ENCODE measurements at places on chromosomes 7 and 10. TPM values are rescaled to one million over a fixed set of nuclear protein-coding genes. Genes with fewer than 3 reads are reported as not detected.

The PILRA gene
- total RNA-seq = 4.2 TPM

DNA sequence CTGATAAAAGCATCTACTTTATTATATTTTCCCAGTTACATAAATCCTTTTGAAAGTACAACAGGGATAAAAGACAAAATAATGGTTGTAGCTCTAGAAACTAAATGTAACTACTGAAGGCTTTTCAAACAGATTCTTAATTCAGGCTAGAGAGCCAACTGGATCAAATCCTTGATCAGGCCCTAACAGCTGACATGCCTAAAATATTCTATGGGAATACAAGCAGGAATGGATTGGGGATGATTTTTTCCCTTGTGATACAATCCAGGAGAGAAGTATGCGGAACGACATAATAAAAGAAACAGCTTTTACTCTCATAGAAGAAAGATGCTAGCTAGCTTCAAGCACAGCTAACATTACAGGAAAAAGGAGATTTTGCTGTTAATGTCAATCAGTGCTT is 49.0 kb downstream of the NT5C2 start:
- H3K27me3 ChIP-seq = peaks cover 2% of the 10 kb centered on the region
- peaks cover 11% of the 10 kb centered on the region for H3K36me3 ChIP-seq
- no peak overlapping the region for H3K4me3 ChIP-seq
- H3K4me1 ChIP-seq = no peaks in the 10 kb centered on the region
- H3K27ac ChIP-seq = no peak overlapping the region

The COBL gene
- 1.8 TPM for total RNA-seq

GRCh38 chr7:98187138-98187502 is 24.1 kb upstream of the BHLHA15 start:
- no peak overlapping the region for H3K4me3 ChIP-seq
- no peak overlapping the region for H3K27ac ChIP-seq
- peaks cover 13% of the 10 kb centered on the region for H3K4me1 ChIP-seq

DNA sequence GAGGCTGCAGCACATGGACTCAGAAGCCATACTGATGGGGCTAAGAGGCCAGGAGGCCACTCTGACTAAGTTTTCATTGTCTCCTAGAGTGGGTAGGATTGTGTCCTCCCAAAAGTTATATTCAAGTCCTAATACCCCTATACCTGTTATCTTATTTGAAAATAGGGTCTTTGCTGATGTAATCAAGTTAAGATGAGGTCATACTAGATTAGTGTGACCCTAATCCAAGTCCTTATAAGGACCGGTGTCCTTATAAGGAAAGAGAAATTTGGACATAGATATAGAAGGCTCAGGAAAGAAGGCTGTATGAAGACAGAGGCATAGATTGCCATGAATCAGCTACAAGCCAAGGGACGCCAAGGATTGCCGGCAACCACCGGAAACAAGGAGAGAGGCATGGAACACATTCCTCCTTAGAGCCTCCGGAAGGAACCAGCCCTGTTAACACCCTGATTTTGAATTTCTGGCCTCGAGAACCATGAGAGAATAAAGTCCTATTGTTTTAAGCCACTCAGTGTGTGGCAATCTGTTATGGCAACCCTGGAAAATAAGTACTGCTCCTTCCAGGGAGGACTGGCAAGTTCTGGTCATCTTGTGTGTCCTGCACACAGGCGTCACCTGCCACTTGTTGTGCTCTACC is 157.0 kb downstream of the EMX2 start:
- peaks cover 4% of the 10 kb centered on the region for H3K27me3 ChIP-seq
- no peak for DNase-seq
- no peak overlapping the region for H3K4me3 ChIP-seq

DNA sequence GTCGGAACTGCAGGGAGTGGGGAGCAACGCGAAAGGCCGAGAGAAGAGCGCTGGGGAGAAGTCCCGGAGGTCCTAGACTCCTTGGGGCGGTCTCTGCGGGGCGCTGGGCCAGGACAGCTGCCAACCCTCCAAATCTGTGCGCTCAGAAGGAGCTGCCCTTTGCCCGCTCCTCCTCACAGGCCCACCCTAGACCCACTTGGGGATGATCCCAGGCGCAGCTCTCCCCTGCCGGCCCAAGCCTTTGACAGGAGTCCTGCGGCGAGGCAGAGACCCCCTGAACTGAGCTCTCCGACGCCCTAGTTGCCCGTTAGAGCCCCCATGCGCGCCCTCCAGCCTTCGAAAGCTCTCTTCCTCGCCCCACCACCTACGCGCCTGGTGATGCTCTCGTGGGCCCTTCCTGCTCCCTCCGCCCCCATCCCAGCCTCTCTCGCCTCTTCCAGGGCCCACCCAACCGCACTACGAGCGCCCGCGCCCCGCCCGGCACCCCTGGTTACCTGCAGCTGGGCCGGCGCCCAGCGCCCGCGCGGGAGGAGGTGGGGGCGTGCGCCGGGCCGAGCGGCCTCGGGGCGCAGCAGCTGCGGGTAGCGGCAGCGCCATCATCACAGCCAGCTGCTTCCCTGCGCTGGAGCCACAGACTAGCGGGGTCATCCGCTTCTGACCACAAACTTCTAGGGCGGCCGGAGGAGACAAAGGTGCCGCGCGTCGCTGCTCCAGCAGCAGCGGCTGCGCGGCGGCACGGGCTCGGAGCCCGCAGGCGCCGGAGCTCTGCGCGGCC is 353.4 kb downstream of the DNAJB6 start:
- H3K27me3 ChIP-seq = no peaks in the 10 kb centered on the region
- no peaks in the 10 kb centered on the region for H3K4me1 ChIP-seq
- no peak overlapping the region for H3K27ac ChIP-seq
- DNase-seq = no peak
- no peak overlapping the region for H3K4me3 ChIP-seq

GRCh38 chr7:129144834-129145668 is 544 bp downstream of the TSPAN33 start:
- no peak overlapping the region for H3K27ac ChIP-seq
- H3K36me3 ChIP-seq = no peaks in the 10 kb centered on the region
- H3K27me3 ChIP-seq = peaks cover 15% of the 10 kb centered on the region
- no peak for DNase-seq
- H3K4me3 ChIP-seq = peak overlapping the region; percentile 87

DNA sequence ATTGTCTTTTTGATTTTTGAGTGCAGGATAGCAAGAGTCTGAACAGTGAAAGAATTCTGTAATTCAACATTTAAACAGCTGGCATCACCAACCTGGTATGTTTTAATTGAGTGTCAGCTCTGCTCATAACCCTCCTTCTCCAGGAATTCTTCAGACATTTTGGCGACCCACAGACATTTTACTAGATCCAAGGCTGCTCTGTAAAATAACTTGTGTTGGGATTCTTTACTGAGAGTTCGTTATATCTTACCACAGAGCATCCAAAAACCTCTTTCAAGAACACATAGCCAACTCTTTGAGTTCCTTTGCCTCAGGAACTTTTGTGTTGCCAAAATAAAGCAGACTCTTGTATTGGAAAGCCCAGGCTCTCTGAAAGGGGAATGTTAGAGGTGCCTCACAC is 27.7 kb upstream of the SORCS3 start:
- H3K27ac ChIP-seq = no peak overlapping the region
- no peak overlapping the region for H3K4me3 ChIP-seq
- no peak for DNase-seq
- peaks cover 3% of the 10 kb centered on the region for H3K4me1 ChIP-seq
- H3K36me3 ChIP-seq = peaks cover 8% of the 10 kb centered on the region

DNA sequence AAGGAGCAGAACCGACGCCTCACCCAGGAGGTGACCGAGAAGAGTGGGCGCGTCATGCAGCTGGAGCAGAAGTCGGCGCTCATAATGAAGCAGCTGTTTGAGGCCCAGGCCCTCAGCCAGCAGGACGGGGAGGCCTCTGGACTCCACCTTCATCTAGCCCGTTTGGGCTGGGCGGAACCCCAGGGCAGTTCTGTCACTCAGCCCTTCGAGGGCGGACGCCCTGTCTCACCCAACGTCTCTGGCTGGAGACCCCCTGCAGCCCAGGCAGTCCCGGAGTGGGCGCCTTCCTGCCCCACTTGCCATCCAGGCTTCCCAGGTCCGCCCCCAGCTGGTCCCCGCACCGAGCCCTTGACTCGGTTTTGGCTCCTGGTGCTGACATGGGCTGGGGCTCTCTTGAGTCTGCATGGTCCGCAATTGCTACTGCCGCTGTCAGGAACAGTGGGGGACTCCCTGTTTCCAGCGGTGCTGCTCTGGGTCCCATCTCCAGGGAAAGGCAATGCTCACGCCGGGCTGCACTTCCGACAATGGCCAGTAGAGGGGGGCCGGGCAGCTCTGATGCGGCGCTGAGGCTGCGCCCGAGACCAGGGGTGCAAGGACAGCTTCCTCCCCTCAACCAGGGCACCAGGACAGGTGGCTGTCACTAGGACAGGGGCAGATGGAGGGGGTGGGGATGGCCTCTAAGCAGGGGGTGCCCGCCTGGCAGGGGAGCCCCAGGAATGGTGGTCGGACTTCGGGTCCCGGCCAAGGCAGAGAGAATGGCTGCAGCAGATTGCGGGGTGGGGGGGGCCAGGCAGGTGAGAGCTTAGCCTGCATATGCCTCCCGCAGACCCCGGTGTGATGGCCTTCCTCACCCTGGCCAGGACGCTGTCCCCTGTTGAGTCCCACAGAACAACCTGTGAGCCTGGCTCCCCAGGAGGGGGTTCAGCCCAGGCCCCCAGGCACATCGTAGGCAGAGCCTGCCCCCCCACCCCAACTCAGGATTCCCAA is 71.2 kb upstream of the KCTD7 start:
- H3K27ac ChIP-seq = no peak overlapping the region
- no peak overlapping the region for H3K4me3 ChIP-seq
- peaks cover 2% of the 10 kb centered on the region for H3K27me3 ChIP-seq

All from endothelial cell (in vitro differentiated cells).